ENCODE measurements at places on chromosomes 3 and 15.

- H3K27ac ChIP-seq, result peak overlapping the region; percentile 52
- no peaks in the 10 kb centered on the region for H3K36me3 ChIP-seq
- H3K4me1 ChIP-seq, result peaks cover 57% of the 10 kb centered on the region
- no peak for DNase-seq
These were observed 73.0 kb downstream of the KLF13 start for GRCh38 chr15:31399544-31400171.

DNA sequence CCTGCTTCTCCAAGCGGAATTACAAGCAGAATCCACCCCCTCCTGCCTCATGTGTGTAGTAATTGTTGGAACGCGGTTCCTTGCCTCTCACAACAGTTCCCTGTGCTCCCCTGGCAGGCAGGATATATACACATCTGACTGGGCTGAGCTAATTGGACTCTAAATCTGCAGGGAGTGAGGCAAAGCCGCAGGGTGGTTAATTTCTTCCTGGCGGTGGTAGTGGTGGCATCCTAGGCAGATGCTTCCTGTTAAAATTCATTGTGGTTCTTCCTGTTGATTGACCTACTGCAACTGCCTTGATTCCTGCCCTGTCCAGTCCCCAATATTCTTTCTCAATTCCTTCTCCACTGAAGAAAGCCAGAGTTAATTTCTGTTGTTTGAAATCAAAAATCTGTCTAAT is 202.9 kb upstream of the PROK2 start:
- no peaks in the 10 kb centered on the region for H3K36me3 ChIP-seq
- no peaks in the 10 kb centered on the region for H3K27me3 ChIP-seq
- H3K4me1 ChIP-seq, result peaks cover 23% of the 10 kb centered on the region
- H3K27ac ChIP-seq, result no peak overlapping the region
- DNase-seq, result no peak

- H3K36me3 ChIP-seq, result no peaks in the 10 kb centered on the region
- H3K4me1 ChIP-seq, result peaks cover 8% of the 10 kb centered on the region
- no peak overlapping the region for H3K4me3 ChIP-seq
These were observed 17.8 kb upstream of the ITGB5 start for GRCh38 chr3:124904835-124905492.

- no peak for DNase-seq
- no peaks in the 10 kb centered on the region for H3K27me3 ChIP-seq
- H3K4me1 ChIP-seq, result no peaks in the 10 kb centered on the region
- H3K27ac ChIP-seq, result no peak overlapping the region
- peaks cover 4% of the 10 kb centered on the region for H3K36me3 ChIP-seq
These were observed 199.8 kb downstream of the TBC1D5 start for GRCh38 chr3:17542591-17542990.

GRCh38 chr15:93854088-93854487 is 377.3 kb upstream of the MCTP2 start:
- no peaks in the 10 kb centered on the region for H3K36me3 ChIP-seq
- peaks cover 13% of the 10 kb centered on the region for H3K27me3 ChIP-seq
- no peak overlapping the region for H3K4me3 ChIP-seq
- DNase-seq, result no peak

DNA sequence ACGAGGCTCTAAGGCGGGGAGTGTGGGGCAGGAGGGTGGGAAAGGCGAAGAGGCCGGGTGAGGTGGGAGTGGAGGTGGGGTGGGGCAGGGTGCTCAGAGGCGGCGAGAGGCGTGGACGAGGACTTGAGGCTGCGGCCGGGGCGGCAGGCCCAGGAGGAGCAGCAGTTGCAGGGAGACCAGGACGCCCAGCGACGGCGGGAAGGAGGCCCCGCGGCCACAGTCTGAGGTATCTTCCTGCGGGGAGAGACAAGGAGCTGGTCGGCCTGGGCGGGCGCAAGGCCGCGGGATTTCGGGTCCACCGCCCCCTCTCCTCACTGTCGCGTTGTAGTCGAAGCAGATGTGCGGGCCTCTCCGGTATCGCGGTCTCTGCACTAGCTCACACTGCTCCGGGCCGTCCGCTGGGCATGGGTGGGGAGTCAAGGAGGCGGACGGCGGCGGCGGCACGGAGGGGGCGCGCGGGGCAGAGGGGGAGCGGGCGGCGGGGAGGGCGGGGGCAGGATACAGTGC is 5.3 kb upstream of the TMEM115 start:
- peaks cover 5% of the 10 kb centered on the region for H3K27me3 ChIP-seq
- DNase-seq, result peak; percentile 36
- no peaks in the 10 kb centered on the region for H3K36me3 ChIP-seq
- peak overlapping the region; percentile 52 for H3K27ac ChIP-seq
- H3K4me3 ChIP-seq, result peak overlapping the region; percentile 80
- peaks cover 24% of the 10 kb centered on the region for H3K4me1 ChIP-seq

- H3K36me3 ChIP-seq, result peaks cover 2% of the 10 kb centered on the region
- peak; percentile 74 for DNase-seq
- H3K4me1 ChIP-seq, result peaks cover 2% of the 10 kb centered on the region
- peaks cover 34% of the 10 kb centered on the region for H3K27me3 ChIP-seq
- H3K4me3 ChIP-seq, result no peak overlapping the region
These were observed 1.2 kb downstream of the LHFPL4 start for GRCh38 chr3:9552252-9552999.

GRCh38 chr15:89058376-89058775 is 29.9 kb upstream of the ABHD2 start:
- H3K27me3 ChIP-seq, result peaks cover 4% of the 10 kb centered on the region
- H3K27ac ChIP-seq, result no peak overlapping the region
- DNase-seq, result no peak

DNA sequence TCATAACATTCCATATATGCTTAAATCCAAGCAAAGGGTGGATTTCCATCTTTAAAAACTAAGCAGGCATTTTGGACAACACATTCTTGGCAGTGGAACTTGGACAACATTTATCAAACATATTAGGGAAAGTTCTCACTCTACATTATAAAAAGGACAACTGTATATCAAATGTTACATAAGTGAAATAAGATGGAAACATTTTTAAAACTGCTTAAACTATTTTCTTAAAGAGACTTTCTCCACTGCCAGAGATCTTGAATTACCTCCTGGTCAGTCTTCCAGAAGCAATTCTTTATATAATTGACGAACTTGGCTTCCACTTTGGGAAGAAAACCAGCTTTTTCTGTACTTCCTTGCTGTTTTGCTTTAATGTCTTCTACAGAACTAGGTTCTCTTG is 109.3 kb downstream of the NEO1 start:
- H3K4me3 ChIP-seq, result no peak overlapping the region
- H3K27me3 ChIP-seq, result peaks cover 3% of the 10 kb centered on the region
- no peak overlapping the region for H3K27ac ChIP-seq
- no peaks in the 10 kb centered on the region for H3K36me3 ChIP-seq
- no peaks in the 10 kb centered on the region for H3K4me1 ChIP-seq

DNA sequence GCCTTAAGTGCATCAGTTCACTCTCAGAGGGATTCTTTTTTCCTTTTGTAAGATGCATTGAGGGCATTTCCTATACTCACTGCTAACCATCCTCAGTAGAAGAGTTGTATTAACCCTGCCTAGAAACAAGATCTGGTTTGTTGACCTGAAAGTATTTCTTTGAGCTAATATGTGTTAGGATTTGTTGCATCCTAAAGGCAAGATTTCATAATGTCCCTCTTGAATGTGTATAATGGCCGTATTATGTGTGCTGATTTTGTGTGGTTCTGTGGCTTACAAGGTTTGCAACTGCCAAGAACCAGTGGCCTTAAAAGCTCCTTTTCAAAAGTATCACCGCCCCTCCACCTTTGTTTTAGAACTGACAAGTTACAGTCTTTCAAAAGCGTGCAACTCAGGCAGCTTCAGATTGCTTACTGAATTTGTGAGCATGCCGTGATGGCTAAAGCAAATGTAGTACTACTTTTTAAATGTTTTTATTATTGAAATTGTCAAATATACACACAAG is 182.0 kb upstream of the BHLHE40 start:
- H3K36me3 ChIP-seq, result peaks cover 86% of the 10 kb centered on the region
- H3K4me1 ChIP-seq, result peaks cover 5% of the 10 kb centered on the region
- no peak overlapping the region for H3K27ac ChIP-seq
- H3K4me3 ChIP-seq, result no peak overlapping the region
- H3K27me3 ChIP-seq, result no peaks in the 10 kb centered on the region

DNA sequence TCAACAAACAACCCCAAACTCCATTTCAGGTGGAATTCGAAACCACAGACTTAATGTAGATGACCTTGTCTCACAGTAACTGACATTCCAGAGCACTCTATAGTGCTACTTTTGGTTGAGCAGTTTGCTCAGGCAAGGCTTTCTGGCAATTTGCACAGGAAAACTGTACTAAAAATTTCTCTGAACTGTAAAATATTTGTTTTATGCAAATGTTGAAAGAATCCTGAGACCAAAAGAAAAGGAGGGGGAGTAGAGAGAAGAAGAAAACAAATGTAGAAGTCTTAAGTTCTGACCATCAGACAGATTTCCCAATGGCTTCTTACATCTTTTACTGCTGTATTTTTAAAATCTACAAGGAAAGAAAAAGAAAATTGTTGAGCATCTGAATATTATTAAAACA is 53.5 kb downstream of the DTWD1 start:
- no peaks in the 10 kb centered on the region for H3K36me3 ChIP-seq
- no peaks in the 10 kb centered on the region for H3K4me1 ChIP-seq
- peaks cover 27% of the 10 kb centered on the region for H3K27me3 ChIP-seq
- no peak overlapping the region for H3K27ac ChIP-seq

- H3K4me1 ChIP-seq, result peaks cover 35% of the 10 kb centered on the region
- peak; percentile 57 for DNase-seq
- H3K27ac ChIP-seq, result peak overlapping the region; percentile 74
- H3K36me3 ChIP-seq, result peaks cover 18% of the 10 kb centered on the region
- peak overlapping the region; percentile 98 for H3K4me3 ChIP-seq
- peaks cover 30% of the 10 kb centered on the region for H3K27me3 ChIP-seq
These were observed 788 bp upstream of the DLG1 start for GRCh38 chr3:197298945-197299854.

GRCh38 chr15:79960502-79961212 is 10.3 kb downstream of the BCL2A1 start:
- H3K4me1 ChIP-seq, result peaks cover 19% of the 10 kb centered on the region
- H3K27me3 ChIP-seq, result no peaks in the 10 kb centered on the region
- H3K4me3 ChIP-seq, result no peak overlapping the region
- no peak overlapping the region for H3K27ac ChIP-seq

GRCh38 chr15:29821416-29822099 is 710 bp downstream of the TJP1 start:
- no peak overlapping the region for H3K4me3 ChIP-seq
- H3K27me3 ChIP-seq, result peaks cover 46% of the 10 kb centered on the region
- DNase-seq, result peak; percentile 49
- H3K27ac ChIP-seq, result no peak overlapping the region

GRCh38 chr3:127448161-127448561 is 142.4 kb downstream of the TPRA1 start:
- H3K36me3 ChIP-seq, result no peaks in the 10 kb centered on the region
- no peak for DNase-seq
- H3K4me3 ChIP-seq, result no peak overlapping the region
- no peaks in the 10 kb centered on the region for H3K4me1 ChIP-seq
- H3K27me3 ChIP-seq, result peaks cover 3% of the 10 kb centered on the region

GRCh38 chr3:49868862-49869466 is 742 bp downstream of the CAMKV start:
- H3K27me3 ChIP-seq, result peaks cover 36% of the 10 kb centered on the region
- no peaks in the 10 kb centered on the region for H3K36me3 ChIP-seq
- DNase-seq, result no peak
- H3K27ac ChIP-seq, result no peak overlapping the region
- H3K4me3 ChIP-seq, result no peak overlapping the region

DNA sequence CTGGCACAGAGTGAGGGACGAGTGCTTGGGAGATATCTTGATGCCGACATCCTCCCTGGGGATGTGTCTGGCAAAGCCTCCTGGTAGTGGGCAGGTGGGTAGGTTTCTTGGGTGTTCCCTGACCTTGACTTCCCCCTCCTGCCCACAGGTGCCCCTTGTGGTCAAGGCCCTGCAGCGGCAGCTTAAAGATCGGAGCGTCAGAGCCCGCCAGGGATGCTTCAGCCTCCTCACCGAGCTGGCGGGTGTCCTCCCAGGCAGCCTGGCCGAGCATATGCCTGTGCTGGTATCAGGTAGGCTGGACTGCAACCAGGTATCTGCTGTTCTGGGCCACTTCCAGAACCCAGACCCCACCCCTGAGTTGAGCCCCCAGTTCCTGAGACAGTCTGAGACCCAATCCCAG is 19.2 kb downstream of the CAND2 start:
- no peak for DNase-seq
- H3K27ac ChIP-seq, result no peak overlapping the region
- peaks cover 3% of the 10 kb centered on the region for H3K4me1 ChIP-seq

GRCh38 chr3:134155446-134155845 is 95.2 kb downstream of the RYK start:
- H3K36me3 ChIP-seq, result peaks cover 4% of the 10 kb centered on the region
- DNase-seq, result no peak
- no peak overlapping the region for H3K4me3 ChIP-seq

DNA sequence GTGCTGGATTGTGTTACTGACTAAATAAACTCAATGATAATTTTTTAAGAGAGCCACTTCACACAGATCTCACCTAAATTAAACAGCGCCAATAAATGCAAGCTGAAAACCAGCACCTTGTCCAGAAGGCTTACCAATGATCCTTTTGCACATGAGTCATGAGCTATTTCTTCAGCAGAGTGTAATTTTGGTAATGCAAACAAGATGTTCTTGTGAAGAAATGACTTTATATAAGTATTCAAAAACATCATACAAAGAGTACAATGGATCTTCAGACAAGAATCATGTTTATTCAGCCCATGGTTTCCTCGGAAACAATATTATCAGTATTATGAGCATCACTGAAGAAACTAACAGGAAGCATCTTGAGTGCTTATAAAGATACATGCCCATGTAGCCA is 263.8 kb upstream of the UBE2E2 start:
- DNase-seq, result no peak
- no peak overlapping the region for H3K4me3 ChIP-seq
- H3K27me3 ChIP-seq, result no peaks in the 10 kb centered on the region
- H3K36me3 ChIP-seq, result no peaks in the 10 kb centered on the region
- H3K4me1 ChIP-seq, result no peaks in the 10 kb centered on the region
- H3K27ac ChIP-seq, result no peak overlapping the region

- peaks cover 24% of the 10 kb centered on the region for H3K36me3 ChIP-seq
- peak overlapping the region; percentile 2 for H3K27ac ChIP-seq
- H3K4me3 ChIP-seq, result no peak overlapping the region
- DNase-seq, result no peak
- H3K27me3 ChIP-seq, result no peaks in the 10 kb centered on the region
- peaks cover 86% of the 10 kb centered on the region for H3K4me1 ChIP-seq
These were observed 199.5 kb upstream of the LPP start for GRCh38 chr3:187954516-187954872.
